Activated T-helper 9 cell treated with anti-CD3 and anti-CD28 coated beads, Interleukin-2, amount 50 U/mL, for 16 hours (primary cell): ENCODE measurements at places on chromosomes 4 and X.

GRCh38 chr4:98694076-98694475, 35.7 kb upstream of the TSPAN5 start:
- no peak for DNase-seq

DNA sequence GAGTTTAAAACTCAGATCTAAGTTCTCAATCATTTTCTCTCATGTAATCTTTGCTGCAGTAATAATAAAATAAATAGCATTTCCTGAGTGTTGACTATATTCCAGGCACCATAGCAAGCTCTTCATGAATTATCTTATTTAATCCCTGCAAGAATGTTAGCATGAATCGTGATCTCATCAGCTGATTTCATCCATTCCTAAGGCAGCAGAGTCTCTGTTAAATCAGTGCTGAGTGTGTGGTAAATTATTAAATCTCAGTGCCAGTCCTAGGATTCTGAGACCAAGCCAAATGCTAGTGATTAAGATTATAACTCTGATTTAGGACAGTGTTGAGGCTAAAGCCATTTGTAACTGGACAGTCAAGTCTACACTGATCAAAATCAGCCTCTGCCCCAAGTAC, 240.3 kb upstream of the TAPT1 start:
- DNase-seq: no peak

- no peak for DNase-seq
These were observed 754 bp upstream of the KLF3 start for GRCh38 chr4:38663090-38663800.

GRCh38 chr4:100083289-100083688, 107.0 kb downstream of the DDIT4L start:
- no peak for DNase-seq

- no peak for DNase-seq
These were observed 39.9 kb downstream of the CCKAR start for GRCh38 chr4:26450418-26450817.
